ENCODE measurements at places on chromosomes 4 and X.

DNA sequence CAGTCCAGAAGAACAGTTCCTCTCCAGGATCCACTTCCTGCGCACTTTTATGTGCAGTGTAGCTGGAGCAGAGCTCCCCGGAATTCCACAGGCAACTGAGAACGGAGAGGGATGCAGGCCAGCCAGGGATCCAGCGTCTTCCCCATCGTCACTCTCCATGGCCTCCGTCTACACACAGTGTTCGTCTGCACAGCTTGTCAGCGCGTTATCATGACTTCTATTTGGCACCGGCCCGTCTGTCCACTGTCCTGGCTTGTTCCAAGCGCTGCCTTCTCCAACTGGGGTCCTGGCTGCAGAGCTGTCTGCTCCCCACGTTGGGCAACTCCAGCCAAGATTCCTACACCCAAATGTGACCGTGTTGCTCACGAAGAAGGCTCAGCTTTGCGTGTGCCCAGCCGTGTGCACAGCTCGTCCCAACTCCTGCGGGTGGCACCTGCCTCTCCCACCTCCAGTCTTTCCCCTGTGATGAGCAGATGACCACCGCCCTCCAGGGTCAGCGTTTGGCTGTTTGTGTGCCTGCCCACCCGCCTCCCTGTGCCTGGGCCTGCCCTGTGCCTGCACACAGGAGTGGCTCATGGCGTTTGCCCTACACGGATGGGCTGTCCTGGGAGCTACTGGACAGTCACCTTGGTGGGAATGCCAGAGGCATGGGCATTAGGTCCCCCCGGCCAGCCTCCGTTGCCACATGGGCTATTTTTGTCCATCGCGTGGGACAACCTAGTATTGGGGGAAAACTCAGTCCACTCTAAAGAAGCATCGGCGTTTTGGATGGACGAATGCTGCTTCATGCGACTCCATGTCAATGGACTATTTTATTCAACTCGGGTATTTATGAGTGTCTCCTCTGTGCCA, 2.2 kb upstream of the CTBP1 start:
- DNase-seq: no peak

DNA sequence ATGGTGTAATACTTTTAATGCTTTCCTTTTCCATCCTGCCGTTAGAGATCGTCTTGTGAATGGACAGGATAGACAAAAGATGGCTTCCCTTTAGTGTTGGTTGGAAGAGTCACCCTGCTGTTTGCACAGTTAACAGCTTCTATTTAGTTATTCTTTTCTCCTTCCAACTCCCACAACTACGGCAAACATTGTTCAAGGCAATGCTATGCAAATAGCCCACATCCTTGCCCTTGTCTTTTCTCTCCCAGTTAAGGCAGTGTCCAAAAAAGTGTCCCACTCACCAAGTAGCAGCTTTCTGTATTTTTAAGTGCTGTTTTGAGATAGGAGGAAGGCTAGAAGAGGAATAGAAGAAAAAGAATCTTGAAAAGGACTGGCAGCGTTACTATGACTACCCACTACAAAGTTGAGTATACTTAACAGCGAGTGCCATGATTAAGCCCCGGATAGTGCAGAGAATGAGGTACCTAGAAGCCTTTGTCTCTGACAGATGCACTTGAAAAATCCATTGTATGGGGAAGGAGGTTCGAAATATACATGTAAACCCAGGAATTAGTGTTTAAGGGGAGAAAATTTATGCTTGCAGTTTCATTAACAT, 12.1 kb upstream of the RUFY3 start:
- peak; percentile 61 for DNase-seq

- DNase-seq: no peak
Observed at GRCh38 chr4:101886826-101887225, 96.3 kb downstream of the BANK1 start.

DNA sequence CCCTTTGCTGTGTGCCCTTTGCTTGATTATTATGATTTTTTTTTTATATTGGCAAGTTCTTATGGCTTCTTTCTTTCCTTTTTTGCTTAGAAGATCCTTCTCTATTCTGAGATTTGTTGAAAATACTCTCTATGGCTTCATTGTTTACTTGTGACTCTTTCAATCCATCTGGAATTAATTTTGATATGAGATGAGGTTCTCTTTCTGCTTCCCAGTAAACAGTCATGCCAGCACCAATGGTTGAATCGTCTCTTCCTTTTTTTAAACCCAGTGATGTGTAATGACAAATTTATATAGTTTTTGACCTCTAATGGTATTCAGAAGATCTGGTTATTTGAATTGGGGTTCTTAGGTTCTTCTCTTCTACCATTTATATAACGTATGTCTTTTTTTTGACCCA, 121.8 kb downstream of the ARHGAP10 start:
- no peak for DNase-seq

- DNase-seq: no peak
Observed at GRCh38 chrX:141733371-141733770, 34.8 kb upstream of the SPANXD start.

DNA sequence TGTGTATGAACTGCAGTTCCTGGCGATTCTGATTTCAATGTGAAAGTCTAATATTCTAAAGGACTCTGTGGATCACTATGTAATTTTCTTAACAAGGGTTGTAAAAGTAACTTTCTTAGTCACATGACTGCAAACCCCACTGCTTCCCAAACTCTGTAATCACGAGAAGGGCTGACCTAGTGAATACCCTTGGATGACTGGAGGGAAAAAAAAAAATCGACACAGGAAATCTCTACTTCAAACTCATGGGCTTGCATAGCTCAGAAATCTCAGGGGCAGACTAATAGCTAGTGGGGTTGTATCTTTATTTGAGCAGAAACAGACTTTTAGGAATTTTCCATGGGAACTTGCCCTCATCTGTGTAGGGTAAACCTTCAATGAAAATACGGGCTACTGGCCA, 4.8 kb upstream of the MXRA5 start:
- DNase-seq: no peak

GRCh38 chrX:47146936-47147859, 2.2 kb downstream of the RBM10 start:
- no peak for DNase-seq

GRCh38 chr4:68909385-68909784, 42.2 kb downstream of the UGT2A3 start:
- DNase-seq: no peak

DNA sequence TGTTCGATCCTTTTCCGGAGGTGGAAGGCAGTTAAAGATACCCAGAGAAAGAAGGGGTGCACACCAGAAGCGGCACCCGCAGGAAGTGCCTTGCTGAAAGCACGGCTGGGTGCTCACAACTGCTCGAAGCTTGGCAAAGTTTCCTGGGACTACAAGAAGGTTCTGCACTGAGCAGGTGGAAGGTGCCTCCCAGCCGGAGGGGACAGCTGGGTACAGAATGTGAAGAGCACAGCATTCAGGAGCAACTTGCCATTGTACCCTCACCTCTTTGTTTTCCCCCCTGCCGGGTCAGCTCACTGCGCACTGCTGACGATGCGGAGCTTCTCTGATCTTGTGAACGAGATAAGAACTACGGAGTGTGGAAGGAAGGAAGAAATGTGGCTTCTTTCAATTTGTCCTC, 289.2 kb downstream of the FBXW7 start:
- DNase-seq: no peak

- no peak for DNase-seq
Observed at GRCh38 chrX:150405006-150405405, 41.9 kb downstream of the MAMLD1 start.

DNA sequence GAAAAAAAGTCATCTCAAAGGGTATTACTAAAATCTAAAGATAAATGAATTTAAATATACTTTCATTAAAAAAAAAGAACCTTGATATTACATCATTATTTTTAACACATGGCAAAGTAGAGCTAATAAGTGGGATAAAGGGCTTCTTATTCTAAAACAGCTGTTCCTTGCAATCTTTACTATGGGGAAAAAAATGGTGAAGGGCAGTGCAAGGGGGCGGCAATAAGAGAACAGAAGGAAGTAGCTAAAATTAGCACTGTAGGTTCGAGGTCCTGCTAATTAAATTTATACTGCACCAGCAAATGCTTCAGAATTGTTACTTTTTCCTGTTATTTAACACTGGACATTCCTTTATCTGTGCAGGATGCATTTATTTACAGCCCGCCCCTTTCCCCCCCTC, 89.4 kb upstream of the HPF1 start:
- DNase-seq: no peak

DNA sequence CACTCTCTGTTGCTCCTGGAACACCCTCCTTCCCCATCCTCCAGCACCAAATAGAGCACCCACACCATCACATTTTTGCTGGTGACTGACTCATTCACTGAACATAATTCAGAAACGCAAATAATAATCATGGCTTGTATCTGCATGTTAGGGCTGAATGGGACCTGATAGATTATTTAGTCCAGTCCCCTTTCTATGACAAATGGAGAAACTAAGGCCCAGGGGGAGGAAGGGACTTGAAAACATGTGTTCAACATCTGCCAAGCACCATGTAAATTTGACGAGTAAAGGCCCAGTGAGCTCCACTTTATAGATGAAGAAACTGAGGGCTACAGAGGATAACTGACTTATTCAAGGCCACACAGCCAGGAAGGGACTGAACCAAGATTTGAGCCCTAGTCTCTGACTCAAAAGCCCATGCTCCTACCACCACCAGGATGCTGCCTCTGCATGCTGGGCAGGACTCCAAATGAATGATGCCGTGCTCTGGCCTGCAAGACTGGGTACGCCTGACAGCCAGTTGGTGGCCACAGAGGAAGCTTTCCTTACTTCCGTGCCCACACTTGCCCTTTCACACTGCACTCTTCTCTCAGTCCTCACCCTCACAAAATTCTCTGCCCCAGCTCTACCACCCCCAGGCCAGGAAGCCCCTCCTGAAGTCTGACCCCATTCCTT, 133.3 kb upstream of the PJA1 start:
- no peak for DNase-seq

DNA sequence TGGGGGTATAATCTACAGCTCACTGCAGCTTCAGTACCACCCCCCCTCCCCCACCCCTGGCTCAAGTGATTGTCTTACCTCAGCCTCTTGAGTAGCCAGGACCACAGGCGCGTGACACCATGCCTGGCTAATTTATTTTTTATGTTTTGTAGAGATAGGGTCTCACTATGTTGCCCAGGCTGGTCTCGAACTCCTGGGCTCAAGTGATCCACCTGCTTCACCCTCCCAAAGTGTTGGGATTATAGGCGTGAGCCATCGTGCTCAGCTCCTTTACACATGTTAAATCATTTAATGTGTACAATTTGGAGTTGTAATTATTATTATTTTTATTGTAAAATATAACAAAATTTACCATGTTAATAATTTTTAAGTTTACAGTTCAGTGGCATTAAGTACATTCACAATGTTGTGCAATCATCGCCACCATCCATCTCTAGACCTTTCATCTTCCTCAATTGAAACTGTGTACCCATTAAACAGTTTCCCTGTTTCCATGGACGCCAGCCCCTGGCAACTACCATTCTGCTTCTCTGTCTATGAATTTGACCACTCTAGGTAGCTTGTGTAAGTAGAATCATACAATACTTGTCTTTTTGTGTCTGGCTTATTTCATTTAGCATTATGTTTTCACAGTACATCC, 6.1 kb downstream of the SLAIN2 start:
- DNase-seq: no peak

- DNase-seq: no peak
Observed at GRCh38 chrX:69038816-69039215, 126.4 kb downstream of the PJA1 start.
